ENCODE measurements at places on chromosomes 2 and 18.

GRCh38 chr2:19767899-19768298 lies 133.9 kb downstream of the TTC32 start:
- no peak for DNase-seq

DNA sequence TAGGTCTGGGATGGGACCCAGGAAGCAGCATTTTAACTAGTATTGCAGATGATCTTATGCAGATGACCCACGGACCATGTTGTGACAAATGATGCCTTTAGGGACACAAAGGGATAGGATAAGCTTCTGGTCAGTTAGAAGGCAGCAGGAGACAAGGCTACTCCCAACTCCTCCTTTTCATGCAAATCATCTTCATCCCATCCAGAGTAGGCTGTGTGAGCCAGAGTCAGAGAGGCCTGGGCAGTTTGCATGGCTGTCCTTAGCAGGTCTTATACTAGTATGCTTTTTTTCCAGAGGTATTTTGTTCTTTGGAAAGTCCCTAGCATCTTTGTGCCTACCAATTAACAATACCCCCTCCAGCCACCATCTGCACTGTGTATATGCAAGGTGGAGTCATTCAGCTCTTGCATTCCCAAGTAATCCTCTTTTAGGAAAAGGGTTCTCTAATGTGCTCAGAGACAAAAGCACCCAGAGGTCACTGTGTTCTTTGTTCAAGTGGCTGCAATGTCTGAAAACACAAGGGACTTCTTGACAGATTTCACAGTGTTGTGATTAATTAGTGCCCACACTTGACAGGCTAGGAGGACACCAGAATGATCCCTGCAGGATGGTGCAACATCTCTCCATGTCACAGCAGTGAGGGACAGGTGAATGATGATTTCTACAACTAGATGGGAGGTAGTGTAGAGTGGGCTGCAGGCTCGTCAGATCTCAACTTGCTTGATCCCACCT lies 225.8 kb downstream of the NCKAP5 start:
- DNase-seq = no peak

- peak; percentile 64 for DNase-seq
These were observed 15.4 kb downstream of the HK2 start for GRCh38 chr2:74849228-74849892.

DNA sequence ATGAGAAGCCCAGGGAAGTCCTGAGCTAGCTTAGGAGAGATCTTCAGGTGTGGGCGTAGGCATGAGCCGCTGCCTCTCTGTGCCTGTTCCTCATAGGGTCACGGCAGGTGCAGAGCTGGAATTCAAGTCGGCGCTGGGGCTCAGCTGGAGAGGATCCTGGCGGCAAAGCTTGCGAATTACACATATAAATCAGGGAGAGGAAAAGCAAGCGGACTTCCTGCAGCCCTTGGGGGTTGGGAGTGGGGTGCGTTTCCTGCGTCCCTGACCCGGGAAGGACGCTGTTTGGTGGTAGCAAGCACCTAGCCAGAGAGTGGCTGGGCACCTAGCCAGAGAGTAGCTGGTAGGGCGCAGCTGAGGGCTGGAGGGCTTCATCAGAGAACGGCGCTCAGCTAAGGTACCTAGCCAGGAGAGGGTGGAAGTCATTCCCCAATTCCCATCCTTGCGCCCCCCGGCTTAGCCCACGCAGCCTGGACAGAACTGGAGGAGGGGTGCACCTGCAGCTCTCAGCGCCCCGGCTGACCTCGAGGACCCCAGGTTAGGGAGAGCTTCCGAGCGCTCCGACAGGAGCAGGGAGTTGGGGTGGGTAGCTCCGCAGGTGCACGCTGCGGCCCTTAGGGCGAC lies 459 bp upstream of the EFR3B start:
- DNase-seq = peak; percentile 70

DNA sequence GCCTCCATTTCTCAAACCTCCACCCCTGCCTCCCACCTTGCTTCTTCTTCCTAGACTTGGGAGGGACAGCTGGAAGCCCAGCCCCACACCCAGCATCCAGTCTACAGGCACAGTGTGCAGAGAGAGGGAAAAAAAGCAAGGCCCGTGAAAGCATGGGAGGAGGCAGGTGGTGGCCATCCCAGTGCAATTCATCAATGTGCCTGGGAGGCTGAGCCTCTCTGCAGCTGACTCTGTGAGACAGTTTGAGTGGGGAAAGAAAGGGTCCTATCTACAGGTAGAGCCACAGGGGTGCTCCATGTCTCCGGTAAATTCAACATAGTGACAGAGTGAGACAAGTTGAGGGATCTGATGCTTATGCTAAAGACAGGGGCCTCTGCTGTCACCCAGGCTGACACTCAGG lies 340.6 kb downstream of the DYSF start:
- DNase-seq = no peak

- DNase-seq = peak; percentile 28
These were observed 200.0 kb downstream of the GLI2 start for GRCh38 chr2:120935339-120936313.

DNA sequence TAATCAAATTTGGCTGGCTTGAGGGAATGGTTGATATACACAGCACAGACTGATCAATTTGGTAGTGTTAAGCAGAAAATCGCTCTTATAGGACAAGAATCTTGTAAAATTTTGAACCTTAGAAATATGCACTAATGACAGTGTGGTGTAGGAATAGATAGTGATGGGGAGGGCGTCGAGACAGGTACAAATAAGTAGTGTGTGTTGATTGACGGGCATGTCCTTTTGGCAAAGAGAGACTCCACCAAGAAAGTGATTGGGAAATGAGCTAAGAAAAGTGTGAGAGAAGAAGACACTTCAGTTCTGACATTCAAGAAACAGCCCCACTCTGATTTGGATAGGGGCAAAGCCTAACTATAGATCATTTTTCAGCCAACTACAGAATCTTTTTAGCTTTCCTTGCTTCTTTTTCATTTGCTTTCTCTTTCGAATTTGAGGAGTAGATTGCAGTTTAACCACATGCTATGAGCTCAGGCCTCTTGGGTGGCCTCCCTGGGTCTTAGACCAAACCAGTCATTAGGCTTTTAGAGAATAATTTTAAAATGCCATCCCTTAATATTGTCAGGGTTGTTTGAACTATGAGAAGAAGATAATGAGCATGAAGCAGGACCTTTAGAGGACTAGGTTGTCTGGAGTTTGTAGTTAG lies 127.1 kb downstream of the CERS6 start:
- no peak for DNase-seq

DNA sequence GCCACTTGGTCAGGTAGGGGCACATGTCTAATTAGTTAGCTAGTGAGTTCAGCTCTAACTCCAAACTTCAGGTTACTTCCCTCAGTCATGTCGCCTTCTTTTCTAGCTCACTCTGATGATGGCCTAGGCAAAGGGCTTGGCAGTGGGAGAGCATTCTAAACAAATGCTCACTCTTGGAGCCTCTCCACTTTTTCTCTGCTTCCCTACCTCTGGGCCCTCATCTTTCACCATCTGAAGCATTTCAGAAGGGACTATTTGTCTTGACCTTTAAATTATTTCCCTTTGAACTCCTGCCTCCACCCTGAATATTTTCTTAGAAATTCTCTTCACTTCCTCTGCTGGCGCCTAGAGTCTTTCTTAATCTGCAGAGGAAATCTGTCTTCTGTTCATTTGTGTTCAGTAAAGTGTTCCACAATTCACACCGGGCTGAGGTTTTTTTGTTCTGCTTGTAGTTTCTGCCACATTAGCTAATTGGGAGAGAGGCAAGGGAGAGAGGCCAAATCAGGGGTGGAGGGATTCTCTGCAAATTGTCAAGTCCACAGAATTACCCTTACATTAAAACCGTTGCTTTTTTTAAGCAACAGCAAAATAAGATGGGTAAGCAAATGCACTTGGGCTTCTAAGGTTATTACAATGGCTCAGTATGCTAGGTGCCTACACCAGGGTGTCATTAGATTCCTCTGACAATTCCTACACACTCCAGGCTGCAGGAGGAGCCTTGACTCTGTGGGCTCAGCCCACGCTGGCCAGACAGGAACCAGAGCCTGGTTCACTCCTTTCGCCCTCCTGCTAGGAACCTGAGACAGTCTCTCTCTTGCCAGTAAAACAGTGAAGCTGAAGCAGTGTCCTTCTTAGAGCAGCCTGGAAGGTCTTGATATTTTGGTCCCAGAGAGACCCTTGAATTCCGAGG lies 5.5 kb downstream of the MSGN1 start:
- no peak for DNase-seq

GRCh38 chr2:64859312-64860212 lies 129.6 kb upstream of the SLC1A4 start:
- peak; percentile 94 for DNase-seq

DNA sequence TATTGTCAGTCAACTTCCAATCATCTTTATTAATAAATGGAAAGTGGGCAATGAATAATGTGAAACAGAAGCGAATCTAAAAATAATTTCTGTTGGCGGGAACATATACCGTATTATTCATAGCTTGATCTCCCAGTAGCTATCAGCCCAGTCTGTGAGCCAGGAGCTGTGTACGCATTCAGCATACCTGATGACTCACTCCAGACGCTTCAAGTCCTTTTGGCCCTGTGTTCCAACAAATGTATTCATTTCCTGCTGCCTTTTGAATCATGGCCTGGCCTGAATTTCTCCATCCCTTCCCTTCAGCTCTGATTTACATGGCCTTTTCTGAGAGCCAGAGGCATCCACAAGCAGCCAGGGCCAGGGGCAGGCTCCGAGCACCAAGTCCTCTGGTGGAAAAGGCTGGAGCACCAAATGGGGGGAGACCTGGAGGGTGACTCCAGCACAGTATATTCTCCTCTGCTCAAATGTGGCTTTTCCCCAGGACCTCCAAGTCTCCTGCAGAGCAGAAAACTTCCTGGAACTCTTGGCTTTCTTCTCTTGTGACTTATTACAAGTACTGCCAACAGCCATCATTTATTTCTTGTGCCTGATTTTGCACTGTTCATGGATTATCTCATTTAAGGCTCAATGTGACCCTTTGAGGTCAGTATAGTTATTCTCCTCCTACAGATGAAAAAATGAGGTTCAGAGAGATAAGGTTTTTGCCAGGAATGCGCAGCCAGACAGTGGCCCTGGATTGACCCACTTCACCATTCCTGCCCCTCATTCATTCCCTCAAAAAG lies 108.7 kb downstream of the EN1 start:
- DNase-seq = no peak

DNA sequence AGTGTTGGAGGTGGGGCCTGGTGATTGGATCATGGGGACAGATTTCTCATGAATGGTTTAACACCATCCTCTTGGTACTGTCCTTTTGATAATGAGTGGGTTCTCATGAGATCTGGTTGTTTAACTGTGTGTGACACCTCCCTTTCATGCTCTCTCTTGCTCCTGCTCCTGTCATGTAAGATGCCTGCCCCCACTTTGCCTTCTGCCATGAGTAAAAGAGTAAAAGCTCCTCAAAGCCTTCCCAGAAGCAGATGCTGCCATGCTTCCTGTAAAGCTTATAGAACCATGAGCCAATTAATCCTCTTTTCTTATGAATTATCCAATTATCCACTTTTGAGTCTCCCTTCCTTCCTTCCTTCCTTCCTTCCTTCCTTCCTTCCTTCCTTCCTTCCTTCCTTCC lies 317.7 kb downstream of the RDH14 start:
- no peak for DNase-seq

All from transverse colon (tissue), 4 donors.